ENCODE measurements at places on chromosomes 11 and 22.
A peak's percentile ranks its signal among the peaks of the same experiment; 100 is the strongest.

GRCh38 chr11:30775233-30775522 lies 189.0 kb upstream of the MPPED2 start:
- no peak for DNase-seq

DNA sequence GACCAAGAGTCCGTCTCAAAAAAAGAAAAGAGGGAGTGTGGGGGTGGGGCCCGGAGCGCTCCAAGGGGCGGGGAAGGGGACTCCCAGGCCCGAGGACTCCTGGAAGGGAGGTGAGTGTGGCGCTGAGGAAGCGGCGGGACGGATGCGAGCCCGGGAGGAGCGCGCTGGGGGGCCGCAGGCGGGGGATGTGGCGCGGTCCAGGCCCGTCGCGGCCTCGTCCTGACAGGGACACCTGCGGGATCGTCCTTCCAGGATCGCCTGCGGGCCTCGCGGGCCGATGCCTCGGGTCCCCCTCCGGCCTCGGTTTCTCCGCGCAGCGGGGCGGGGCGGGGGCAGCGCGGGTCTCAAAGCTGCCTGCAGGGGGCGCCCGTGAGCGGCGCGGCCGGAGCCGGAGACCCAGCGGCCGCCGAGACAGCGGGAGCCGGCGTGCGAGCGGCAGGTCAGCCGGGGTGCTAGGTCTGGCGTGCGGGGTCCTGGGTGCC lies 3.8 kb upstream of the ADORA2A start:
- no peak for DNase-seq

DNA sequence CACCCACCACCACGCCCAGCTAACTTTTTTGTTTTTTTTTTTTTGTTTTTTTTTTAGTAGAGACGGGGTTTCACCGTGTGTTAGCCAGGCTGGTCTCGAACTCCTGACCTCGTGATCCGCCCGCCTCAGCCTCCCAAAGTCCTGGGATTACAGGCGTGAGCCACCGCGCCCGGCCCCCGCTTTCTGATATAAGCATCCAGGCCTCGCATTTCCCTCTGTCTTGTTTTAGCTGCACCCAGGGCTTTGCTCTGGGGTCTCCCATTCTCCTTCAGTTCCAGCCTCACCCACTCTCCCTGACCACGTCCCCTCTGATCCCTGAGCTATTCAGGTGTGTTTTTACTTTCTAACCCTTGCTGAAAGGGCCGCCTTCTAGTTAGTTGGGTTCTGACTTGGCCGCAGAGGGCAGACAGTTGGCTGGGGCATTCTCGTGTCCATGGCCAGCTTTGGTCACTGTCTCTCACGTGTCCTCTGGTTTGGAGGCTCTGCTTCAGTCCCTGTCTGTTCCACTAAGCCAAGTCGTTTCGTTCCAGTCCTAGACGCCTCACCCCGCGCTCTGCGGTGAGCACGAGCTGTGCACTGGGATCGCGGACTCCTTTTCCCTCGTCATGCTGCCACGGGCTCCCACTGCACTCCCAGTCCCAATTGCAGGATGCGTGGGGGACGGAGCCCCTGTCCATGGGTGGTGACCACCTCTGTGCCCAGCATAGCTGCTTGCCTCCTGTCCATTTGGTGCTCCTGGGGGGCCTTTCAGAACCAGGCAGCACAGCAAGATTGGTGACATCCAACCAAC lies 6.0 kb upstream of the TNNT3 start:
- DNase-seq: no peak

DNA sequence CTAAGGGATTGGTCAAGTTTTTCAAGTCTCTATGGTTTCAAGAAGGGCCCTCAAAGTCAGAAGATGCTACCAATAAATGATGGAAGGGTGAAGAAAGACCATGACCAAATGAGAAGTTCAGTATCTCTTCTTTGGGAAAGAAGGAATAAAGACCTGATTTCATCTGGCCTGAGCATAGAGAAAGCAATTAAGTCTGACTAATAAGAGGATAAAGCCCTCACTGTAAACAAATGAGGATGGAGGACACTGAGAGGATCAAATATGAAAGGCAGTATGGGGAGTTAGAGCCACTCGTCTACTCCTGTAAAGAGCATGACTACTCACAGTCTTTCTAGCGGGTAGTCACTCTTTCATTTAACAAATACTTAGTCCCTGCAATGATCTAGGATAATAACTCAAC lies 44.6 kb downstream of the FAM168A start:
- DNase-seq: no peak

DNA sequence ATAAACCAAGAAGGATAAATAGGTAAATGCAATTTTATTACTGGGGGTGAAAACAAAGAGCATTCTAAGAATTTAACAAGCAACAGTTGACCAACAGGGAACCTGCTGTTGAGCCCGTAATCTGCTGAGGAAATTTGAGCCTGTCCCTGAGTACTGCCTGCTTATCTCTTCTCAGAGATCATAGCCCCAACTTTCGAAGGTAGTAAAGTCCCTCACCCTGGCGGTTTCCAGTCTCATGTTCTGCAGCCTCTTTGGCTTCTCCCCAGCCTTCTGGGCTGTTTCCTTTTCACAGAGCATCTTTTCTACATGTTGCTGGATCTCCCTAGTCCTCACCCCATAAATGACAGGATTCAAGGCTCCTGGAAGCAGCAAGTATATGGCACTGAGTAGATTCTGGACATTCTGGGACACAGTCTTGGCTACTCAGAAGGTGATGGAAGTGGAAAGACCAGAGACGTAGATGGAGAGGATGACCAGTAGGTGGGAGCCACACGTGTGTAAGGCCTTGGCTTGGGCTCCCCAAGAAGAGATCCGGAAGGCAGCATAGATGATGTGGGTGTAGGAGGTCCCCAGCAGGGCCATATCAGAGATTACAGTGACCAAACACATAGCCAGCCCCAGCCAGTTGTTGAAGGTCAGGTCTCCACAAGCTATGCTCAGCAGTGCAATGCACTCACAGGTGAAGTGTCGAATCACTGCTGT lies 51.6 kb downstream of the RRM1 start:
- no peak for DNase-seq

- DNase-seq: peak; percentile 38
Observed at GRCh38 chr11:61370349-61371005, 8.3 kb downstream of the TMEM138 start.
